ENCODE measurements at places on chromosomes 16 and 17.
A peak's percentile ranks its signal among the peaks of the same experiment; 100 is the strongest.

DNA sequence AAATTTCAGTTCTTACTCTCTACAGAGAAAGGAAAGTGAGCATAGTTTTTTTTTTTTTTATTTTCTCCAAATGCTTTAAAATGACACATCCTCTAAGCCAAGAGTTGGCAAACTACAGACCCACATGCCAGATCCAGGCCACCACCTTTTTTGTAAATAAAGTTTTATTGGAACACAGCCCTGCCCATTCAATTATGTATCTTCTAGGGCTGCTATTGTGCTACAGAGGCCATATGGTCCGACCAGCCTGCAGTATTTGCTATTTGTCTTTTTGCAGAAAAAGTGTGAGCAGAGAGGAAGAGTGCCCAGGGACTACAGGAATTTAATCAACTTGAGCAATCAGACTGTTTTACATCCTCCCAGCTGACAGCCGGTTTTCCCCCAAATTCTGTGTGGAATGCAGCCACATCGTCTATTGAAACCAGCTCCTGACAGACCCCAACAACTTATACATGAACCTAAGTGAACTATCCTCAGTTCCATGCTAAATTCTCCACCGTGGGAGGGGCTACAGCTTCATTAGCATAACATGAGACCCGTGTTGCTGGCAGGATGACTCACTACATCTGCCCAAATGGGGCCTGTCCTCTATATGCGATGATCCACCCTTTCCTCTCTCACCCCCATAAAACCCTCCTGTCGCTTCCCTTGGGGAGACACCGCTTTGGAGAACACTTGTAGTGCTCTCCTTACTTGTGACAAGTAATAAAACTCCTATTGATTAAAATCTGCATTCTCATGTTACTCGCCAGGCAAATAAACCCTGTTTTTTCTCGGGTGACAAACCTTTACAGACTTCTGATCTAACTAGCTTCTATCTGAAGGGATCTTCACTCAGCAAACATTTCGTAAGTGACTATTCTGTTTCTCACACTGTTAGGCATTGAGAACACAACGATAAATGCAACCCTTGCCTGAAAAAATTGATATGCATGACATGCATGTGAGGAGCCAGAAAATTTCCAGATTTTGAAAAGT, 149.4 kb upstream of the HS3ST3A1 start:
- peak; percentile 21 for DNase-seq

DNA sequence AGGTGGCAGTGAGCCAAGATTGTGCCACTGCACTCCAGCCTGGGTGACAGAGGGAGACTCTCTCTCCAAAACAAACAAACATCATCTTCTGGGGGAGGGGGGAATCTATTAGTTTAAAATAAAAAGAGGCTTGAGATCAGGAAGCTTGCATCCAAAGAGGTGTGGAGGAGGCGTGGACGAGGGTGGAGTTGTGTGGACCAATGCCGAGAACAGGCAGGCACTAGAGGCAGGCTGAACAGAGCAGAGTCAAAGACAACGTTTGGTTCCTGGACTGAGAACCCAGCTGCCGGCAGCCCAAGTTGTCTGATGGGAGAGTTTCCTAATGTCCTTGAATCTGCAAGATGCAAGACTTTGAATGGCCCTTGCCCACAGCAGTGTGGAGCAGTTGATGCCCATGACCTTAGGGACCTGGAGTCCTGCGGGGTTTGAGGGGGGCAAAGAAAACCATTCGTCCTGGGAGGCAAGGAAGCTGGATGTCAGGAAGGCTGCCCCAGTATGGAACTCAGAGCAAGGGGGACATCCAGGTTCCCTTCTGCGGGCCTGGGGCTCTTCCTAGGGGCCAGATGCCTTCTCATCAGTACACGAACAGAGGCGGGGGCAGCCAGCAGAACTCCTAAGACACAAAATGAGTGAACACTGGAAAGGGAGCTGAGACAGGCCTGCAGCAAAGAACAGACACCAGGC, 9.2 kb downstream of the TBC1D16 start:
- no peak for DNase-seq

DNA sequence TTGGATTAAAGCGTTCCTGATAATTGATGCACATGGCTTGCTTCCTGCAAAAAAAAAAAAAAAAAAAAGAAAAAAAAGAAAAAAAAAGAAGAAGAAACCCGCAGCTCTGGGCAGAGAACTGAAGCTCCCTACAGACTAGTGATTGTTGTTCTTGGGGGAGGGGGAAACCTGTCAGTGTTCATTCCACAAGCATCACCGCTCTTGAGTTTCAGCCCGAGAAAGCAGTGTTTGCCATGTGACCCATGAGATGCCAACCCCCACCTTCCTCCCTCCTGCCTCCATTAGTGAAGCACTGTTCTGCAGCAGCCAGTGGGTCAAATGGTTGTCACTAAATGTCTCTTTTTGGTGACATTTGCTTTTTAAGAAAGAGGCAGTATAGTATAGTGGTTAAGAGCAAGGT, 1.7 kb downstream of the USP43 start:
- DNase-seq, result no peak

DNA sequence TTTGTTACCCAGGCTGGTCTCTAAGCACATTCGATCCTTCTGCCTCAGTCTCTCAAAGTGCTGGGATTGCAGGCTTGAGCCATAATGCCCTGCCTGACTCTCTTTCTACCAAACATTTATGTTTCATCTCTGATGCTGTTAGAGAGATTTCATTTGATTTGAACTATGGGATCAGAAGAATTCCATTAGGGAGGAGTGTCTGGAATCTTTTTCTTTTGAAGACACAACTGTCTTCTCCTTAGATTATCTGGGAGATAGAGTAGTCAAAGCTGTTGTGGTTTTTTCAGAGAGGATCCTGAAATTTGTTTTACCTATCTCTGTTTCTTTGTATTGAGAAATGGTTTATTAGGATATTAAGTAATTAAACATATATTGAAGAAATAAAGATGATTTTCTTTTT, 29.4 kb downstream of the WIPF2 start:
- no peak for DNase-seq

- DNase-seq, result peak; percentile 31
Measured at GRCh38 chr16:65884018-65884417, 482.5 kb upstream of the CDH5 start.

GRCh38 chr16:48409839-48410632, 24.8 kb upstream of the SIAH1 start:
- DNase-seq, result peak; percentile 83

DNA sequence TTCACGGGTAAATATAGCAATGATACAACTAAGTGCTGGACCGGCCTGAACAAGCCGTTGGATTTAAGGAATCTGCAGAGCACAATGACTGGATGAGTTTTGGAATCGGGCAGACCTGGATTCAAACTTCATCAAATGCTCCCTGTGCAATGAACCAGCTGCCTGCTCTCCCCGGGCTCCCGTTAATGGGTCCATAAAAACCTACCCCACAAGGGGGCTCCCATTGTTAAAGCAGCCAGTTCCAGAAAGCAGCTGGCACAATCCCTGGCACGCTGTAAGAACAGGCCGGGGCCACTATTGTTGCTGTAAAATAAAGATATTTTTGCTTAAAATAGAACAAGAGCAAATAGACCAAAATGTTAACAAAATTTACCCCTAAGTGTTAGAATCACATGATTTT, 131.9 kb downstream of the C16orf95 start:
- no peak for DNase-seq

DNA sequence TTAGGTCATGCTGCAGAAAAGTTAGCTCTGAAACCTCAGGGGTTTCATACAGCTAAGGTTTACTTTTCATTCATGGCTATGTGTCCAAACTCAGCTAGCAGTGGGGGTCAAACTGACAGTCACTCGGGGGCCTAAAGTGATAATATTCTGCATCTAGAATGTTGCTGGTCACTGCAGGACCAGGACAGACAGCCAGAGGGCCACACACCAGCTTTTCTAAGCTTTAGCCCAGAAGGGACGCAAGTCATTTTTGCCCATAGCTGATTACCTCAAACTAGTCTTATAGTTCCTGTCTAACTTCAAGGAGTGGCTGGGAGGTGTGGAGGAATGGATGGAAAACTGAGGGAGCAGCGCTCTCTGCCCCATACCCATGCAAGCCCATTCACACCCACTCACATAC, 163.0 kb upstream of the NLRP1 start:
- no peak for DNase-seq

DNA sequence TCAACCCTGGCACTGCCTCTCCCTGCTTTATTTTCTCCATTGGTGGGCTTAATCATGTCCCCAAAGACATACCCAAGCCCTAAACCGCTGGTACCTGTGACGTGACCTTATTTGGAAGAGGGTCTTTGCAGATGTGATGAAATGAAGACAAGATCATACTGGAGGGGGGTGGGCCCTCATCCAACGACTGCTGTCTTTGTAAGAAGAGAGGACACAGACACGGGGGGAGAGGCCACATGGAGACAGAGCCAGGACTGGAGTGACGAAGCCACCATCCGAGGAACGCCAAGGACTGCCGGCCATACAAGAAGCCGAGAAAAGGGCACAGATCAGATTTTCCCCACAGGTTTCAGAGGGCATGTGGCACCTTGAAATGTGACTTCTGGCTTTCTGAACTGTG, 62.5 kb downstream of the C16orf95 start:
- no peak for DNase-seq

- DNase-seq, result no peak
Measured at GRCh38 chr16:57497121-57497520, 10.8 kb upstream of the DOK4 start.

- DNase-seq, result peak; percentile 91
Measured at GRCh38 chr16:29943846-29944799, 17.8 kb upstream of the TMEM219 start.

DNA sequence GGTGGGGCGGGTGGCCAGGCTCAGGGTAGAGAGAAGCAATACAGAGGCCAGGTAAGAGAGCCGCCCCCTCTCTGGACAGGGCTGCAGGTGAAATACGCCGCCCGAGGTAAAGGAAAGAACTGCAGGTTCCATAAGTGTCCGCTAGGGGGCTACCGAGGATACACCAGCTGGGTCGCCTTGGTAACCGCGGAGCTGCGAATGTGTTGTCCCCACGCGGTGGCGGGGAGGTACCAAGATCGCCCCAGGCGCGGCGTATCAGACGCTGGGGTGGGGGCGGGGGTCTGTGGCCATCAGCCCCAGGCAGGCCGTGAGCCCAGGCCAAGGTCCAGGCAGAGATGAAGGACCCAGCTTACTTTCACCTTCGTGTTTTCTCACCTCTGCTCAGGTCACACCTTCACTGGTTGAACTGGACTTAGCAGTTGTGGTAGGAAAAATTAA, 18.4 kb upstream of the ZFP90 start:
- peak; percentile 97 for DNase-seq

- no peak for DNase-seq
Measured at GRCh38 chr16:75261590-75262078, 10.2 kb upstream of the BCAR1 start.

DNA sequence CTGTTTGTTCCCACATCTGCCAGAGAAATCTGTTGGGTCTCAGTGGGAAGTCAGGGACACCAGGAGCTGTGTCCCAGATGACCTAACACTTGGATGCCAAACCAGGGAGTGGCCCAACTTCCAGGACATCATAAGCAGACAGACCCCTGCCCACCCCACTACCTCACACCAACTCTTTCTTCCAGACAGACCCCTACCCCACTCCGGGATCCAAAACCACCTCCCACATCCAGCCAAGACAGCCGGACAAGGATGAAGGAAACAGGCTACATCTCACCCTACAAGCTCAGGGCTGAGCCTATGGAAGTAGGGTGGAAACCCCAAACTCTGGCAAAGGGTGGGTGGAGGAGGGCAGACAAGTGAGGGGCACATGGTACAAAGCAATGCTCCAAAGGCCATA, 3.6 kb downstream of the HDAC5 start:
- no peak for DNase-seq

GRCh38 chr16:17359788-17360390, 110.9 kb downstream of the XYLT1 start:
- peak; percentile 54 for DNase-seq

GRCh38 chr17:36942631-36943125, 5.4 kb downstream of the LHX1 start:
- DNase-seq, result no peak

DNA sequence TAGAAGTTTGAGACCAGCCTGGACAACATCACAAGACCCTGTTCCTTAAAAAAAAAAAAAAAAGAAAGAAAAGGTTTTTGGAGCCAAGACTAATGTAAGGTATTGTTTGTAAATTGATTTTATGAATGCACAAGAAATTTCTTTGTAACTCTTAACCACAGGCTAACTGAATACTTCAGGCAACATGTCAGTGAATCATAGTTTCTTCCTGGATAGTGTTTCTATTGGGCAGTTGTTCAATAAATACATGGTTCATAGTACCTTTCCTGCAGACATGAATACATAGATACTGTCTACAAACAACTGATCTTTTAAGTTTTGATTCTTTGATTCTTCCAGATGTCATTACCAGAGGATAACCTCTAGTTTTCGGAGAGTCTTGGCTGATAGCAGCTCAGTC, 11.6 kb downstream of the DDX42 start:
- peak; percentile 54 for DNase-seq

DNA sequence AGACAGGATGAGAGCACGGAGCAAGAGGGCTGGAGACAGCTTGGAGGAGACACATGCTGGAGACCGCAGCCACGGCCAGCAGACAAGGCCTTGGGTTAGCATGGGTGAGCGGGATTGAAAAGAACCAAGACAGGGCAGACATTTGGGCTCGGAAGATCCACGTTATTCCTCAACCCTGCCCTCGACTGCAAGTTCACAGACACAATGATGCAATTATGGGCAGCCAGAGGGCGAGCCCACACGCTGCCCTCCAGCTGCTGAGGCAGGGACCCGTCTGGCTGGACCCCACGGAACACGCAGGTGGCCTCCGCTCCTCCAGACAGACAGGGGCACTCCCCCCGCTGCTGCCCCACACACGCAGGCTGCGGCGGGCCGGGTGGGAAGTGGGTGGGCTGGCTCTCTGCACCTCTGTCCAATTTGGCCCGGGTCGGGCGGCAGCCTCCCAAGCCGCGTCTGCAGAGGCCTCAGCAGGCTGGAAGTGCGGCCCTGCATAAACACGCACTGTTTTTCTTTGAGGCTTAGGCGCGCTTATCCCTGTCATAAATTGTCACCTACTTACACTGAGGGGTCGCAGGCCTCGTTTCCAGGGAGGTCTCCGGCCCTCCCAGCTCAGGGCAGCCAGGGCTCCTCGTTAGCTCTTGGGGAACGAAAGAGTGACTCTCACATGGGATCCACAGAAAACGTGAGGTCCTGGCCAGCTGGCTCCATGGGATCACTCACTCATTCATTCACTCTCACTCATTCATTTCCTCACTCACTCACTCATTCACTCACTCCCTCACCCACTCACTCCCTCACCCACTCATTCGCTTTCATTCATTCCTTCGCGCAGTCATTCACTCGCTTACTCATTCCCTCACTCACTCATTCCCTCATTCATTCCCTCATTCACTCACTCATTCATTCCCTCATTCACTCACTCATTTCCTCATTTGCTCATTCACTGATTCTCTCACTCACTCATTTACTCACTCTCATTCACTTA, 303.9 kb downstream of the C16orf95 start:
- DNase-seq, result no peak

- no peak for DNase-seq
Measured at GRCh38 chr17:78121801-78122215, 6.7 kb downstream of the TMC6 start.

Measured in AG20443 (cell line).